M059J (cell line): ENCODE measurements at places on chromosomes 11 and 22.
A peak's percentile ranks its signal among the peaks of the same experiment; 100 is the strongest.

DNA sequence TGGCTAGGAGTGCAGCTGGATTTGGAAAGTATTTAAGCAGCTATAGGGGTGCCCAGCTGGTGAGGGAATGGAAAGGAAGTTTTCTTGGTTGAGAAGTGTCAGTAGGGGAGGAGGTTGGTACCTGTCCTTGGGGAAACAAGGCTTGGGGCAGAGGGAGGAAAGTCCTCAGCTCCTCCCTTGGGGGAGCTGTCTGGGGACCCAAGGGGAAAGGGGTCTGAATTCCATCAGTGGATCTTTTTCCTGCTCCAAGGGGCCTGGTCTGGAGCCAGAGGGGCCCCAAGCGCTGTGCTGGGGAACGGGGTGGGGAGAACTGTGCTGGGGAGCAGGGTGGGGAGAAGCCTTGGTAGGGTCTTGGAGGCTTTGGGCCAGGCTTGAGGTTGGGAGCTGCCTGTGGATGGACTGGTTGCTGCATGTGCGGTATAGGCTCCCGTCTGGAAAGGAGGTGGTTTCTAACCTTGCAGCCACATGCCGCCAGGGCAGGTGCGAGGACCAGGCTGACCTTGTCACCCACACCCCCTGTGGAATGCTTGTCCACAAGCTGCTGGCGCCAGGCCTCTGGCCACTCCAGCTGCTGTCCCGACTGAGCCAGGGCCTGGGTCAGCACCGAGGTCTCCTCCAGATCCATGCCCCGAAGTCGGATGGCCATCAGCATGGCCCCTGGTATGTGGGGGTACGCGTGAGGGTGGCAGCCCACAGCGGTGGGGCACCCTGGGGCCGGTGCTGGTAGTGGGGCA lies 963 bp downstream of the TYMP start:
- no peak for DNase-seq

DNA sequence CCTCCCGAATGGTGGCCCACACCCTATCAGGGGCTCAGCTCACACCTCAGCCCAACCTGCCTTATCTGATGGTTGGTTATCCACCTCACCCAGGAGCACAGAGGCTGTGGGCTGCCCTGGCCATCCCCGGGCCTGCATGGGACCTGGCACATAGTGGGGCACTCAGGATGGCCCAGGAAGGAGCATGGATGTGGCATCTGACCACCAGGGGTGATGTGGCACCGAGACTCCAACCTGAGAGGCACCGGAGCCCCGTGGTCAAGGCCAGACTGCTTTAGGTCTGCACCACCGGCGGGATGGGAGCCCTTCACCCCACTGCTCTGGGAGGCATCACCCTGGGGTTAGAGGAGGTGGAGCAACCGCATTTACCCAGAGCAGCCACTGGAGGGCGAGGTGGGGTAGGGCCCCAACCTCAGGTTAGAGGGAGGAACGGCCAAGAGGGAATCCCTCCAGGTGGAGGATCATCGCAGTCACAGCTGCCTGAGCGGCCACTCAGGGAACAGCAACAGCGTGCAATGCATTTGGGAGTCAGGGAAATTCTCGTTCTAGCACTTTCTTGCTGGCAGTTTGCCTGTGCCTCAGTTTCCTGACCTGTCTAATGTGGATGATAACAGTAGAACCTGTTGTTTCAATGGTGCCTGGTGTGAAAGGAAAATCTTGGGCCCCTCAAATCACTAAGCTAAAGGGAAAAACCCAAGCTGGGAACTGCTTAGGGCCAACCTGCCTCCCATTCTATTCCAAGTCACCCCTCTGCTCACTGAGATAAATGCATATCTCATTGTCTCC lies 52.9 kb upstream of the CARS1 start:
- DNase-seq, result peak; percentile 23

GRCh38 chr11:83662494-83662893 lies 376.3 kb upstream of the CCDC90B start:
- DNase-seq, result no peak

DNA sequence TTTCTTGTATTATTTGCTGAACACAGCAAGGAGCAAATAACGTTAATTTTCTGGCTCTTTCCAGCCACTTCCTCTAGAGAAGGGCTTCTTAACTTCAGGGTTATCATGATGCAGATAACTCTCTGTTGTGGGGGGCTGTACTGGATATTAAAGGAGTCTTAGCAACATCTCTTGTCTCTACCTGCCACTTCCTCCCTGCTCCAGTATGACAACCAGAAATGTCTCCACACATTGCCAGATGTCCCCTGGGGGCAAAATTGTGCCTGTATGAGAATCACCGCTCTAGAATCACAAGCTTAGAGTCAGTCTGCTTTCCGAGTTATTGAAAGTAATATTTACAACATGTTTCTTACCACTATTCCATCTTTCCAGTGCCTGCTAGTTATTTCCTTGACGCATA lies 6.8 kb downstream of the JRKL start:
- DNase-seq, result no peak

- DNase-seq, result no peak
Measured at GRCh38 chr11:75792127-75792731, 22.8 kb upstream of the UVRAG start.

DNA sequence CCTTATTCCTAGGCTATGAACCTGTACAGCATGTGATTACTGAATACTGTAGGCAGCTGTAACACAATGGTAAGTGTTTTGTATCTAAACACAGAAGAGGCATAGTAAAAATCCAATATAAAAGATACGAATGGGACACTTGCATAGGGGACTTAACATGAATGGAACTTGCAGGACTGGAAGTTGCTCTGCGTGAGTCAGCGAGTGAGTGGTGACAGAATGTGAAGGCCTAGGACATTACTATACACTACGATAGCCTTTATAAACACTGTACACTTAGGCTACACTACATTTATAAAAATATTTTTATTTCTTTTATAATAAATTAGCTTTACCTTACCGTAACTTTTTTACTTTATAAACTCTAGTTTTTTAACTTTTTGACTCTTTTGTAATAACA lies 81.1 kb downstream of the PGR start:
- peak; percentile 3 for DNase-seq

DNA sequence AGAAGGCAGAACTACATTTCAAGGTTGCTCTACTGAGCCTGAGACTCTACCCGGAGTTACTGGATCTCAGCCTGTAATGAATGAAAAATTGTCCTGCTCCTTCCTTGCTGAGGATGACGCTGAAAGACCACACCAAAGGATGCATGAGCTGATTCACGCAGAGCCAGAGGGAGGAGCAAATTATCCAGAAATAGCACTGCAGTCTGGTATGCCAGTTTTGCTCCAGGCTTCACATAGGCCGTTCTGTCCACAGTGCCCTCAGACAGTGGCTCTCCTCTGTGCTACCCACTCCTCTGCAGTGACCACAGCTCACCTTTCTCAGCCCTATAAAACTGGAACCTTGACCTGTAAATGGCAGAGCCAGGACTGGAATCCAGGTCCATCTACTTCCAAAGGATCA lies 79.3 kb upstream of the GALNT18 start:
- DNase-seq, result peak; percentile 66
